ENCODE measurements at places on chromosomes 16 and 17.
A peak's percentile ranks its signal among the peaks of the same experiment; 100 is the strongest.

DNA sequence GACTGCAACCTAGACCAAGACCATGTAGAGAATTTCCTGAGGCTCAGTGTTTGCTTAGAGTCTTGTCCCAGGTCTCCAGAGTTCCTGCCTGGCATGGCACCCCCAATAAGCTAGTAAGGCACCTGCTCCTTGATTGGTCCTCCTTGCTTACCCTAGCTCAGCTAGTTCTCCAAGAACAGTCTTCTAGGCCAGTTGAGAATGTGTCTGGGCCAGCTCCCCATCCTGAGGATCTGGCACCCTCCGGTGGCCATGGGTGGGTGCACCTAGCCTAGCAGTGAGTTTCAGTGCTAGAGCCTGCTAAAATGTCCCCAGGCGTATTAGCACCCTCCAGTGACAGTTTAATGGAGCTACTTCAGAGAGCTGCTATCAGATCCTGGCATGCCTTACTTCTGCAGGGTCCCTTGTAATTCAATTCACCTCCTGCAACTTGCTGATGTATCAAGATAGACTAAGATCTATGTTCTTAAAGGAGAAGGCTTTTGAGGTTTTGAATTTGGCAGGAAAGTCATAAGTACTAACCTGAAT, 44.4 kb upstream of the MED13 start:
- peak; percentile 37 for DNase-seq

- no peak for DNase-seq
Measured at GRCh38 chr16:78091419-78091818, 8.0 kb upstream of the WWOX start.

DNA sequence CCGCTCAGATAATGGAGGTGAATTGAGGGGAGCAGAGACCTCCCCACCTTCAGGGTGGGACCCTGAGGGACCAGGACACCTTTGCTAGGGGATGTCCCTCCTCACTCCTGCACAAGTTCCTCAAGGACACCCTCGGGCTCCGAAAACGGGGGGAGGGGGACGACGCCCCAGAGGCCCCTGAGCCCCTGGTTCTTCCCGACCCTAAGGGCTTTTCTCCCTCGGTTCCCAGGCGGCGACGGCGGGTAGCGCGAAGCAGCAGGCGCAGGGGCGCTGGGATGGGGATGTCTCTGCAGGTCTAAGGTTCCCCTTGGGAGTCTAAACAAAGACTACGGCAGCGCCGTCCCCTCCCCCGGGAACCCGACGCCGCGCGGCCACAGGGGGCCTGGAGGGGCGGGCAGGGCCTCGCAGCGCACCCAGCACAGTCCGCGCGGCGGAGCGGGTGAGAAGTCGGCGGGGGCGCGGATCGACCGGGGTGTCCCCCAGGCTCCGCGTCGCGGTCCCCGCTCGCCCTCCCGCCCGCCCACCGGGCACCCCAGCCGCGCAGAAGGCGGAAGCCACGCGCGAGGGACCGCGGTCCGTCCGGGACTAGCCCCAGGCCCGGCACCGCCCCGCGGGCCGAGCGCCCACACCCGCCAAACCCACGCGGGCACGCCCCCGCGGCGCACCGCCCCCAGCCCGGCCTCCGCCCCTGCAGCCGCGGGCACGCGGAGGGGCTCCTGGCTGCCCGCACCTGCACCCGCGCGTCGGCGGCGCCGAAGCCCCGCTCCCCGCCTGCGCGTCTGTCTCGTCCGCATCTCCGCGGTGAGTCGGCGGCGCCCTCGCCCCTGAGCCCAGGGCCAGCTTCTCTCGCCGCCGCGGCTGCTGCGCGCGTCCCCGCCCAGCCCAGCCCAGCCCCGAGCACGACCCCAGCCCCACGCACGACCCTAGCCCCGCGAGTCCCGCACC, 36.7 kb upstream of the NDRG4 start:
- no peak for DNase-seq

DNA sequence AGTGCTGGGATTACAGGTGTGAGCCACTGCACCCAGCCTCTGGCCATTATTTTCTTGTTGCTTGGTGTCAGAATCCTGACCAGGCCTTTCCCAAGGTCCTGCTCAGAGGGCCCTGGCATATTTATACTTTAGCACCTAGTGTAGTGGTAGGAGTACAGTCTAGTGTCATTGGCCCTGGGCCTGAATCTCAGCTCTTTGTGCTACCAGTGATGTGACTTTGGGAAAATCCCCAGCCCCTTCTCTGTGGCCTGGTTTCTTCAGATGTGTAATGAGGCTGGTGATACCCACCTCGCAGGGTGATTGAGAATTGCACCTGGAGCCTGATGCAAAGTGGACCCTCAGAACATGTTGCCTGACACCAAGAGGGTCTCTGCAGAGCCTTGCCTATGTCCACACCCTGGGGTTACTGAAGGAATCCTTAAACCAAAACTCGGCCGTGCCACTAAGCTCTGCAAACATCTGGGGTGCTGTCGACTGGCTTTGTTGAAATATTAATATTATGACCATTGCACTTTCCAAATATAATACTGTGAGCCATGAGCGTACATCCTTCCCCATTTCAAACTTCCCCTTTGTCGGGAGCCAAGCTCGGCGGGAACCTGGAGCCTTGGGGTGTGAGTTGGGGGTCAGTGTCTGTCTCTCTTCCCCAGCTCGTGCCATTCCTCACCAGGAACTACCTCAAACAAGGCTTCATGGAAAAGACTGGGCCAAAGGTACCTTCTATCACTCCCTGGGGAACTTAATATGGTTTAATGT, 18.0 kb upstream of the RNF135 start:
- no peak for DNase-seq

DNA sequence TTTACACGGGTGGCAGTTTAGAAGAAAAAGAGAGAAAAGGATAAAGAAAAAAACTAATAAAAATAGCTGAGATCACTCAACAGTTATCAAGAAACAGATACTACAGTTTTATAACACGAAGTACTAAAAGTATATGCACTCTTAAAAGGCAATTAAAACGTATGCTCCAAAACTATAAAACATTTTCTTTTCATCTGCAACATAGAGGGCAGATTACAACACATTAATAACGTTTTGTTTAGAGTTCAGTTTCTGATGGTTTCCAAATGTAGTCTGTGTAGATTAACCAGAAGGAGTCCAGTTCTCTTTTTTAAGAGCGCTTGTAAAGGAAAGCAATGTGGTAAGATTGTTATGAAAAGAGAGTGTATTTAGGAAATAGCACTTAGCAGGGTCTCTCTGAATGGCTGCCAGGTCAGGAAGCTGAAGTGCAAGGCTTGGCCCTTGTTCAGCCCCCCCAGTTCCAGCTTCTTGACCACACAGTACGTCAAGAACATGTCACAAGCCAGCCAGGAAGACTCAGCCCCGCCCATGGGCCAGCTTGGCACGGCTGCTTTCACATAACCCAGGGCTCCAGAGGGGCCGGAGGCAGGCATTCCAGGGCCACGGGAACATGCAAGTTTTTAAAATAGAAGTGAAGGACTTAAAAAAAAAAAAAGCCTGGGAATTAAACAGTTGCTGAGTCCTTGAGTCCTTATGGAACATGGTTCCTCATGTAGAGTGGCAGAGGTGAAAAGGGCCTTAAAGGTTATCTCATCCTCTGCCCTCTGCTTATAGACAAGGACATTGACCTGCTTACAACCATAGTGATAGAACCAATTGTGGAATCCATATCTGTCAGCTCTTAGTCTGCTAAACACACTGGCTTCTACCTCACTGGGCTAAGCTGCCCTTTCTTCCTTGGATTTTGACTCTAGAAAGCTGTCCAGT, 147.4 kb upstream of the TBX2 start:
- DNase-seq, result peak; percentile 70

GRCh38 chr16:1610899-1611632, 806 bp downstream of the IFT140 start:
- peak; percentile 12 for DNase-seq

- no peak for DNase-seq
Measured at GRCh38 chr16:66475232-66475631, 48.1 kb downstream of the BEAN1 start.

DNA sequence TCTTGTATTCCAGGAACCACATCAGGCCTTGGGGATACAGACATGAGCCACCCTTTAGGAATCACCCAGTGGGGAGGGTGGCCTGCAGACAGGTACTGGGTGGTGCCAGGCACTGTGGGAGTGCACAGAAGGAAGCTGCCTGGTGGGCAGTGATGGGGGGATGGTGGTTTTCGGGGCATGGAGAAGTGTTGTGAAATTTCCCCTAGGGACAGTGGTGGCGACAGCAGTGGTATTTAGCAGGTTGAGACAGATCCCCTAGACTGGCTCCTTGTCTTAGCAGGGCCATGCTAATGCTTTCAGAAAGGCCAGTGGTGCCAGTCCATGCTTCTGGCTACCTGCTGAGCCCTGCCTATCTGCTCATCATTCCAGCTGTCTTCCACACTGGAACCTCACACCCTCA, 129.6 kb downstream of the SPACA3 start:
- no peak for DNase-seq

DNA sequence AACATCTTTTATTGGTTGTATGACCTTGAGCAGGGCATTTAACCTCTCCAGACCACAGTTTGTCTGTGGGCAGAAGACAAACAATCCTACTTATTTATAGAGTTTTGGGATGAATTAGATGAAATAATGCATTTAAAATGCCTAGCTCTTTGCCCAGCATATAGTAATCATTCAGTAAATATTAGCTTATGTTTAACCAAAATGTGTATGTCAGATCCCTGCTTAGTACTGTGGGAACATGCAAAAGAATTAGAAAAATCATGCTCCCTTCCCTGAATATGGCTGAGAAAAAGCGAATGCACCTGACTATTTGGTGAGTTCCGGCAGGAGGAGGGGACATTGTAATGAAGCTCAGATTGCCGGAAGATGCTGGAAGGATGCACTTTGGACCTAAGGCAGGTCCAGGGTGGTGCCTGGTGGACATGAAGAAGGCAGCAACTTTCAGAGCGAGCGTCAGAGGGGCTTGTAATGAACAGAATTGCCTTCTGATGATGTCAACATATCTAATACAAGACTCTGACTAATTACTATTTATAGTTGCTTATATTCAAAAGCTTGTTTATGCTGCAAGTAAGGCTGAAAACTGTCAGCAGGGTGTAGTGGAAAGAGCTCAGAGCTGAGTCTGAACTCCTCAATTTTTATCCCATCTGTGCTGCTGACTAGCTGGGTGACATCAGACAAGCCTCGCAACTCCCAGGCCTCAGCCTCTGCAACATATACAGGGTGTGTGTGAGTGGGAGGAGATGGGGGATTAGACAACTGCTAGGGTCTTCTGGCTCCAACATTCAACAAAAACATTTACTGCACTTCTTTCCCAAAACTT, 221.2 kb downstream of the PRKCA start:
- no peak for DNase-seq

Data from CD8-positive, alpha-beta T cell (primary cell).